Spinal cord (tissue), 10 donors: ENCODE measurements at places on chromosomes 2 and 18. TPM values are rescaled to one million over a fixed set of nuclear protein-coding genes. Genes with fewer than 3 reads are reported as not detected.
A peak's percentile ranks its signal among the peaks of the same experiment; 100 is the strongest.

GRCh38 chr2:228698963-228699362 lies 517.5 kb upstream of the SPHKAP start:
- no peaks in the 10 kb centered on the region for H3K27me3 ChIP-seq
- peaks cover 3% of the 10 kb centered on the region for H3K4me1 ChIP-seq
- DNase-seq: no peak
- no peaks in the 10 kb centered on the region for H3K36me3 ChIP-seq
- H3K27ac ChIP-seq: no peak overlapping the region

DNA sequence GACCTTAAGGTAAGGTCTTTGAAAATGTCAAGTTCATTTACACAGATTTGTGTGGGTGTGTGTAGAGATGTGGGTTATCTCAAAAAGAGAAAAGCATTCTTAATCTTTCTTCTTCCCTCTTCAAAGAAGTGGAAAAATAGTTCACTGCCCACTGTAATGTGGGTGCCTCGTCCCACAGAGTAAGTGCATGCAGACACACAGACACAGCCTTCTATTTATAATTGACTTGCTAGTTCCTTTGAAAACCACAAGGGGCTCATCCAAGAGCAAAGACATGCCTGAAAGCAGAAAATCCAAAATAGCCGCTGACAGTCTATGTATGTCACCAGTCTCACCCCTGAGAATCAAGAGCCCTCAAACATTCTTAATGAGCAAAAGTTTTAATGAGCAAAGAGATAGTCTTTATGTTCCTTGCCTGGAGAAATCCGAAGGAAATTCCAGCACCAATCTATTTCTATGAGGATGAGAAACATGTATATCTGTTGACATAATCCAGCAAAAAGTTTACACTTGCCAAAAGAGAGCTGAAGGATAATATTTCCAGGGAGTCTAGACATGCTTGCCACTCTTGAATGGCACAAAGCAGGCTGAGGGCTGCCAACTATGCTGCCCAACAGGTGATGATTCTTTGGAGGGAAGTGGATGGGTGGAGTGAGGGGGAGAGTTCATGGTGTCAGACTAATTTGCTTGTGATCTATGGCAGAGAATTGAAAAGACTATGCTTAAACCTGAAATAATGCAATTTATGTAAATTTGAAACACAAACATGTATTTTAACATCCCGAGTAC lies 93.9 kb downstream of the ACVR1 start:
- H3K27ac ChIP-seq: no peak overlapping the region
- peaks cover 3% of the 10 kb centered on the region for H3K36me3 ChIP-seq
- H3K27me3 ChIP-seq: no peaks in the 10 kb centered on the region
- no peak for DNase-seq
- no peak overlapping the region for H3K4me3 ChIP-seq
- peaks cover 5% of the 10 kb centered on the region for H3K4me1 ChIP-seq

DNA sequence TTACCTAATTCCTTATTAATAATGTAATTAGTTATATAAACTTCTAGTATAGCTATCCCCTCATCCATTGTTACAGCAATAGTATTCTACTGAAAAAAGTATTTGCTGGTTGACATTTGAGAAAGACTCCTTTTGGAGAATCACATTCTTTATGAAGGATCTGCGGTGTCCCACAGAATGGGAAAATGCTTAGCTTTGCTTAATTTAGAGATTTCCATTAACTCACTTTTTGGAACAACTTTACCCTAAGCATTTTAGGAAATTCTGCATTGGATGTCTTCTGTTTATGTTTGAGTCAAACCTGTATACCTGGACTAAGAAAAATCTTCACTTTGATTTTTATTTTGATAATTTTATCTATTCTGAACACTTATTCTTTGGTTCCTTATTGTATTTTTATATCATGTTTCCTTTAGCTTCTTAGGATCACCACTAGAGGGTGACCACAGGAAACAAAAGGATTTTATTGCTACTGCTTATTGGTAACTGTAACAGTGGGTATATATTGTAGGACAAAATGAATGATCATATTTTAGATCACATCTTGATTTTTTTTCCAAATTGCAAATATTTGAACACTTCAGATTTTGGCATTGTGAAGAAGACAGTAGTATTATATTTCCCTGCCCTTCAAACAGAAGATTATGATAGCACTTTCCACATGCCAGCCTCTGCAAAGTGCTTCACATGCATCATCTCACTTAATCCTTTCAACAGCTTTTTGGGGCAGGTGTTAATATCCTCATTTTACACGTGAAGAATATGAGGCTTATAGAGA lies 79.6 kb downstream of the MIB1 start:
- no peak for DNase-seq
- H3K36me3 ChIP-seq: peaks cover 16% of the 10 kb centered on the region
- no peaks in the 10 kb centered on the region for H3K4me1 ChIP-seq
- H3K4me3 ChIP-seq: no peak overlapping the region
- H3K27ac ChIP-seq: no peak overlapping the region
- H3K27me3 ChIP-seq: no peaks in the 10 kb centered on the region

- H3K27me3 ChIP-seq: no peaks in the 10 kb centered on the region
- peaks cover 3% of the 10 kb centered on the region for H3K36me3 ChIP-seq
- no peaks in the 10 kb centered on the region for H3K4me1 ChIP-seq
- no peak overlapping the region for H3K4me3 ChIP-seq
Measured at GRCh38 chr2:159185401-159186130, 100.9 kb downstream of the WDSUB1 start.

The POTEJ gene
- total RNA-seq: 0.11 TPM

- H3K27me3 ChIP-seq: no peaks in the 10 kb centered on the region
- no peaks in the 10 kb centered on the region for H3K36me3 ChIP-seq
- no peak overlapping the region for H3K27ac ChIP-seq
- no peaks in the 10 kb centered on the region for H3K4me1 ChIP-seq
- no peak overlapping the region for H3K4me3 ChIP-seq
Measured at GRCh38 chr18:54116541-54117257, 107.8 kb downstream of the MBD2 start.

GRCh38 chr2:134080386-134081089 lies 173.3 kb upstream of the MGAT5 start:
- no peak overlapping the region for H3K27ac ChIP-seq
- H3K4me3 ChIP-seq: no peak overlapping the region
- no peak for DNase-seq
- peaks cover 9% of the 10 kb centered on the region for H3K4me1 ChIP-seq
- H3K27me3 ChIP-seq: no peaks in the 10 kb centered on the region

The REG3A gene
- total RNA-seq: not detected

- H3K4me3 ChIP-seq: no peak overlapping the region
- H3K36me3 ChIP-seq: no peaks in the 10 kb centered on the region
- no peak for DNase-seq
- no peaks in the 10 kb centered on the region for H3K4me1 ChIP-seq
- H3K27ac ChIP-seq: no peak overlapping the region
Measured at GRCh38 chr18:53864770-53865169, 359.7 kb downstream of the MBD2 start.

DNA sequence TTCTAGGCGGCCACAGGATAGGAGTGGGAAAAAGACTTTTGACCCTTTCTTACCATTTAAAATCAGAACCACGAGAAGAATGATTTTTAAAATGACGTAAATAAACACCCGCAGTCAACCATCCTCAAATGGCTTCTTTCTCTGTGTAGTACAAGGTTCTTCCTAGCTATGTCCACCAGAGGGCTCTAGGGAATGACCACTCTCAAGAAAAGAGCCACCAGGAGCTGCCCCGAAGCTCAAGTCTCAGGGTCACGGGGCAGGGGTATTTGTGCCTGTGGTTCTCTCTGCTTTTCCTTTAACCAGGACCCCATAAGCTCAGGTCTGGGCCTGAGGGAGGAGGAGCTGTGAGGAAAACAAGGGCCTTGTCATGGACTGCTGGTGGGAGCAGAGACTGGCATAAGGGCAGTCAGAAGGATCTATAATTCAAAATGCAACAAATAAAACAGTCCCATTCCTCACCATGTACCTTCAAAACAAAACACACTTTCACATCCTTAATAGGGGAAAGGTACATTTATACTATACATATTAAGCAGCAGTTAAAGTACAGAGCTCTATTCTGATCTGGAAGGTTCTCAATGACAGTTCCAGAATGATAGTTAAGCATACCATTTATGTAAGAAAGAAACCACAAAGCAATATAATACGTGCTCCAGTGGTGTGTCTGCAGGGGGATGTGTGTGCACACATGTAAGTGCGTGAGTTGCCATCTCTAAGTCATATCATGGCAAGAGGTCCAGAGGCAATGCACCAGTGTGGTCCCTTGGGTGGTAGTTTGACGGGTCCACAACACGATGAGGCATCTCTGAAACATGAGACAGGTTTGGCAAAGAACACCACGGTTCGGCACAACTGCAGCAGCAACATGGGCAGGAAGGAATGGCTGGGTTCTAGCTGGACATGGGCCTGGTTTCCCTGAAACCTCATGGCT lies 18.6 kb downstream of the LYPD1 start:
- no peaks in the 10 kb centered on the region for H3K36me3 ChIP-seq
- H3K4me1 ChIP-seq: peaks cover 24% of the 10 kb centered on the region
- H3K4me3 ChIP-seq: no peak overlapping the region
- peak; percentile 77 for DNase-seq
- H3K27ac ChIP-seq: no peak overlapping the region

GRCh38 chr18:55400590-55401541 lies 187.1 kb downstream of the TCF4 start:
- no peaks in the 10 kb centered on the region for H3K27me3 ChIP-seq
- H3K36me3 ChIP-seq: no peaks in the 10 kb centered on the region
- peak overlapping the region; percentile 28 for H3K4me3 ChIP-seq
- H3K27ac ChIP-seq: peak overlapping the region; percentile 90
- peak; percentile 60 for DNase-seq

DNA sequence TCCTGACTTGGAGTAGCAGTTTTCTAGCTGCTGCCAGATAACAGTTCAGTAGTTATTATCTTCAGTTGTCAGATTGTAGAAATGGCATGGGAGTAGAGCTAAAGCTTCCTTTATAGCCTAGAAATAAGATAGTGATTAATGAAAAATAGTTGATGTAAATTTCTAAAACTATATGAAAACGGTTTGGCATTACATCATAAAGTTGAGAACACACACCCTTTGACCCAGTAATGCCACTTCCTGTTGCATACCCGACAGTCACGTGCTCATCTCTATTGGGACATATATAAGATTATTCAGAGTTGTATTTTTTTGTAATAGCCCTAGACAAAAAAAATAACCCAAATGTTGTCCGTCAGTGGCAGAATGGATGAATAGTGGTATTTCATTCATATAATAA lies 39.4 kb upstream of the ASB1 start:
- no peak overlapping the region for H3K27ac ChIP-seq
- H3K27me3 ChIP-seq: no peaks in the 10 kb centered on the region
- H3K4me1 ChIP-seq: no peaks in the 10 kb centered on the region
- peaks cover 11% of the 10 kb centered on the region for H3K36me3 ChIP-seq
- H3K4me3 ChIP-seq: no peak overlapping the region

DNA sequence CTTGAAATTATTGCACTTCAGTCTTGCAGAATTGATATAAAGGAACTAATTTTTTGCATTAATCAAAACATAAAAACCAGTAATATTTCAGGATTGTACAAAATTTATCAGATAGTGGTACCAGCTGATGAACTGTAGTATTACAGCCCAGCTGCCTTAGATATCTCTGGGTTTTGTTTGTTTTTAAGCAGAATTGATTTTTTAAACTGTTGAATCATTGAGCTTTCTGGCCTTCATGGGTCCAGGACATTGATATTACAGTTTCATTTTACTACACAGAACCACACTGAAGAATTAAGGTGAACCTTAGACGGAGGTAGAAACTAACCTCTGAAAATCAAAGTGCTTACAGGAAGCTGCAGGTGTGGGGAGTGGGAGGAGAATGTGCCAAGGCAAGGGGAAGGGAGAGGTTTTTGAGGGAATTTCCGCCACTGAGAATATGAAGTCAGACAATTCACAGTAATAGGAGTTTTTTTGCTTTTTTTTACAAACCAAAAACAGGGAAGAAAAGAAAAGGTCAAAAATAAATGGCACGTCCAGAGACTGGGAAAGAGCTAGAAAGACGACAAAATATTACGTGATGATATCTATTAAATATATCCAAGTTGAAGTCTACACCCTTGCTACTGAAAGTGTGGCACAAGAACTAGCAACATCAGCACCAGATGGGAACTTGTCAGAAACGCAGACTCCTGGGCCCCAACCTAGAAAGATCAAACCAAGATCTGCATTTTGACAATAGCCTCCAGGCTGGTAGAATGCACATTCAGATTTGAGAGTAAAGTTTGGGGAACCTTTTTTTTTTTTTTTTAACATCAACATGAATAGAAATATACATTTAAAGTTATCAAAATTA lies 40.8 kb upstream of the SPAG16 start:
- H3K4me1 ChIP-seq: no peaks in the 10 kb centered on the region
- DNase-seq: no peak
- no peak overlapping the region for H3K4me3 ChIP-seq

DNA sequence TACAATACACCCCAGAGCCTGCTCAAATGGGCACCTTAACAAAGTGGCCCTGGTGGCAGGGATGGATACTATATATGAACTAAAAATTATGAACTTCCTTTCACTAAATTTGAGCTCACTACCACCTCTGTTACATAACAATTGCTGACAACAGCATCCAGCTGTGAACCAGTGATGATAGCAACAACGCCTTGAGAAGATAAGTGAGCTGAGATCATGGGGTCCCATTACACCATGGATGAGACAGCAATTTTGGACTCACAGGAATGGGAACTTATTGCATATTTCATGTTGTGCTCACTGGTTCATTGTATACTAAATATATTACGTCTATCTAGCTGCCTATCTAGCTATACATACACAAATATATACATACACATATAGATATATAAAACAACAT lies 16.9 kb upstream of the ALMS1 start:
- H3K27ac ChIP-seq: no peak overlapping the region
- peaks cover 6% of the 10 kb centered on the region for H3K27me3 ChIP-seq
- DNase-seq: no peak
- no peaks in the 10 kb centered on the region for H3K36me3 ChIP-seq

The CXXC1 gene
- total RNA-seq: 33.8 TPM

DNA sequence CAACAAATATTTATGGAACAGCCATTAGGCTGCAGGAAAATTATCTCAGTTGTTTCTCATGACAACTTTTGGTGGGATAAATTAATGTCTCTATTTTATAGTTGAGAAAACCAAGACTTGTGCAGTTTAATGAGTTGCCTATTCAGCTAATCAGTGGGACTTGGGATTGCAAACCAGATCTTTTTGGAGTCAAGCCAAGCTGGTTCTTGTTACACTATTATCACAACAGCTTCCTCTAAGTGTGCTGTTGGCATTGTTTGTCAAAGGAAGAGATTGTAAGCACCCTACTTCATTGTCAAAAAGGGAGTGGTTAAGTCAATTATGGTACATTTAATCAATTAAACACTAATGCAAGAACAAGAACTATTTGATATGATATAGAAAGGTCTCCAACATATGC lies 119.2 kb downstream of the PAX3 start:
- H3K27ac ChIP-seq: no peak overlapping the region
- H3K4me3 ChIP-seq: no peak overlapping the region
- no peak for DNase-seq
- H3K4me1 ChIP-seq: no peaks in the 10 kb centered on the region
- peaks cover 4% of the 10 kb centered on the region for H3K27me3 ChIP-seq

DNA sequence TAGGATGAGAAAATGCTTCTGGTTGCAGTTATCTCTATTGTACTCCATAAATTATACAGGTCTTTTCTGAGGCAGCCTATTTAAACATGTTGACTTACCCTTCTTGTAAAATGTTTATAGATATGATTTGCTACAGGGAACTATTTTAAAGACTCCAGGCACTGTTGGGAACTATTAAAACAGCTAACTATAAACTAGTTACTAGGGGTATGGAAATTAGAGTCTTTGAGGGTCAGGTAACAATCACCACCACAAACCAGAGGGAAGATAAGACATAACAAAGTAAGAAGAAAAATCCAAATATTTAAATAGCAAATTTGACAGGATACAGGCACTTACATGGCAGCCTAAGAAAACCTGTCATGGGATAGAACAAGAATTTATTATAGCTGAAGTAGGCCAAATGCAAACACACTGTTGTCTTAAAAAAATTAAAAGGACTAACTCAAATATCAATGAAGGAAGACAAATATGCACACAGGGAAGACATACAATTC lies 251.0 kb upstream of the CWC22 start:
- no peak overlapping the region for H3K27ac ChIP-seq
- H3K27me3 ChIP-seq: no peaks in the 10 kb centered on the region
- no peaks in the 10 kb centered on the region for H3K4me1 ChIP-seq
- no peaks in the 10 kb centered on the region for H3K36me3 ChIP-seq
- no peak overlapping the region for H3K4me3 ChIP-seq
